ENCODE measurements at places on chromosomes 6 and 20. TPM values are rescaled to one million over a fixed set of nuclear protein-coding genes. Genes with fewer than 3 reads are reported as not detected.

The KAT14 gene
- total RNA-seq: 8.5 TPM

The ULBP1 gene
- 0.08 TPM for total RNA-seq

- H3K4me1 ChIP-seq: no peaks in the 10 kb centered on the region
- no peaks in the 10 kb centered on the region for H3K27me3 ChIP-seq
- no peak overlapping the region for H3K4me3 ChIP-seq
- no peaks in the 10 kb centered on the region for H3K36me3 ChIP-seq
- no peak overlapping the region for H3K27ac ChIP-seq
Observed at GRCh38 chr6:145036848-145037567, 698.3 kb downstream of the EPM2A start.

The ZC2HC1B gene
- total RNA-seq: not detected

The SYNDIG1 gene
- not detected for total RNA-seq

The COL11A2 gene
- 3.0 TPM for total RNA-seq

DNA sequence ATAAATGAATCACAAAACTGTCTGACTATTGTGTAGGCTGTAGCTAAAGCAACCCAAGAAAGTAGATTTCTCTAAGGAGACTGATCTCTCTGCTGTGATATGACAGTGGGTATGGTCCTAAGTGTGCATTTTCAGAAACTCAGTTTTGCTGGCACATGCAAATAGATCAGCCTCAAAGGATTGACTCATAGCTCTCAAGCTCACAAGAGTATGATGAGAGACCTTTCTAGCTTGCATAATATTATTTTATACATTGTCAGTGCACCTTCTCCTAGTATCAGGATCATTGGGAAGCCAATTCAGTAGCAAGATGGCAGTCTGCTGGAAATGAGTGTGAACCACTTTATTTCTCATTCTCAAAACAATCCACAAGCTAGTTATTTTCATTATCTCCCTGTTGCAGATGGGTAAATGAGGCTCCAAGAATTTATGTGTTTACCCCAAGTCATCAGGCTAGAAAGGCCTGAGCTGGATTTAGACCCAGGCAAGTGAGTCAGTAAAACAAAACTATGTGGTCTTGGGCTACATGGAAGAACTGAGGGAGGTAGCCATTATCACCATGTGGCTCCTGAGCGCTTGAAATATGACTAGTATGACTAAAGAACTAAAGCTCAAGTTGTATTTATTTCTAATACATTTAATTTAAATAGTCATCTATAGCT is 27.9 kb upstream of the PLCB4 start:
- no peaks in the 10 kb centered on the region for H3K4me1 ChIP-seq
- no peaks in the 10 kb centered on the region for H3K27me3 ChIP-seq
- no peak overlapping the region for H3K4me3 ChIP-seq
- H3K27ac ChIP-seq: no peak overlapping the region

DNA sequence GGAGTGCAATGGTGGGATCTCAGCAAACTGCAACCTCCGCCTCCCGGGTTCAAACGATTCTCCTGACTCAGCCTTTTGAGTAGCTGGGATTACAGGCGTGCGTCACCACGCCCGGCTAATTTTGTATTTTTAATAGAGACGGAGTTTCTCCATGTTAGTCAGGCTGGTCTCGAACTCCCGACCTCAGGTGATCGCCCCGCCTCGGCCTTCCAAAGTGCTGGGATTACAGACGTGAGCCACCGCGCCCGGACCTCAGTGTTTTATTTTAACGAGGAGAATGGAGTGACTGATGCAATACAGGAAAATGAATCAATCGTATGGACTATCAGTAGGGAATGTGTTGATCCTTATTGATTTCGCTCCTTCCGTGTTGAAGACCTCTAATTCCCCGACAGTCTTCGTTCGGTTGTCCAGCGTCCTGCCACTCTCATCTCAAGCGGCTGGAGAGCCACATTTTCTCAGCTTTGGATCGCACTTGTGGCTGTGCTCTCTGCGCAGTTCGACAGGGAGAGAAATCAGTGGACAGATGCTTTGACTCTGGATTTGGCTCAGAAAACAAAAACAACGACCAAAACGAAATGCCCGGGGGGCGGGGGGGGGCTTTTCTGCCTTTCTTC is 166.2 kb downstream of the TRIM27 start:
- peaks cover 16% of the 10 kb centered on the region for H3K27me3 ChIP-seq
- no peaks in the 10 kb centered on the region for H3K36me3 ChIP-seq
- H3K4me1 ChIP-seq: no peaks in the 10 kb centered on the region
- DNase-seq: no peak
- H3K27ac ChIP-seq: no peak overlapping the region
- no peak overlapping the region for H3K4me3 ChIP-seq

The LRFN2 gene
- not detected for total RNA-seq

The TSPO2 gene
- total RNA-seq: not detected

- peaks cover 11% of the 10 kb centered on the region for H3K36me3 ChIP-seq
- H3K4me3 ChIP-seq: no peak overlapping the region
- H3K4me1 ChIP-seq: peaks cover 17% of the 10 kb centered on the region
- DNase-seq: no peak
Observed at GRCh38 chr6:2956930-2957685, 14.3 kb downstream of the SERPINB6 start.

GRCh38 chr6:151022492-151022891 is 157.0 kb downstream of the MTHFD1L start:
- DNase-seq: no peak
- no peak overlapping the region for H3K27ac ChIP-seq
- no peaks in the 10 kb centered on the region for H3K27me3 ChIP-seq
- H3K4me3 ChIP-seq: no peak overlapping the region
- no peaks in the 10 kb centered on the region for H3K36me3 ChIP-seq
